ENCODE measurements at places on chromosomes 1 and 21. TPM values are rescaled to one million over a fixed set of nuclear protein-coding genes. Genes with fewer than 3 reads are reported as not detected.

- H3K27ac ChIP-seq, result no peak overlapping the region
- no peaks in the 10 kb centered on the region for H3K27me3 ChIP-seq
- H3K4me1 ChIP-seq, result no peaks in the 10 kb centered on the region
- no peak for DNase-seq
- no peak overlapping the region for H3K4me3 ChIP-seq
These were observed 17.6 kb downstream of the HTR6 start for GRCh38 chr1:19682257-19682656.

DNA sequence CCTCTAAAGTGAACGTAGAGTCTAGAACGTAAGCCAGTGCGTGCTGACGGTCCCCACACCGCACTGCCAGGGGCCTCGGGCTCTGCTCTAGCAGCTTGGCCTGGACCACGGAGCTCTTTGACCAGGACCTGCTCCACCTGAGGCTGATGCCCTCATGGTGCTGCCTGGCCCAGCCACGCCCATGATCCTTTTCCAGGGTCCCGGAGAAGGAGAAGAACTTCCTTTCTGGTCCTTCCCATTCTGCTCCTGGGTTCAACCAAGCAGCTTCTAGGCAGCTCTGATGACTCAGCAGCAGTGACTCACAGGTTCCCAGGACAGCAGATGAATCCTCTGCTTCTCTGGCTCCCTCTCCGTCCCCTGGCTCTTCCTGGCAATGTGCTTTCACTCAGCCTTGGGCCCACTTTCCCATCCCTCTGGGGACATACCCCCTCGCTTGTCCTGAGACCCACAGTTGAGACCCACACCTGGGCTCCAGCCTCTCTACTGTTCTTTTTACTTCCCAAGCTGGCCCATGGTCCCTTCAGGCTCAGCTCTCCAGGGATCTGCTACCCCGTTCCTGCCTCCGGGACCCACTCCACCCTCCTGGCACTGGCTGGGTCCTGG lies 246.3 kb upstream of the RAB4A start:
- H3K27ac ChIP-seq, result peak overlapping the region; percentile 19
- no peaks in the 10 kb centered on the region for H3K27me3 ChIP-seq
- no peak overlapping the region for H3K4me3 ChIP-seq
- no peaks in the 10 kb centered on the region for H3K4me1 ChIP-seq
- H3K36me3 ChIP-seq, result no peaks in the 10 kb centered on the region

DNA sequence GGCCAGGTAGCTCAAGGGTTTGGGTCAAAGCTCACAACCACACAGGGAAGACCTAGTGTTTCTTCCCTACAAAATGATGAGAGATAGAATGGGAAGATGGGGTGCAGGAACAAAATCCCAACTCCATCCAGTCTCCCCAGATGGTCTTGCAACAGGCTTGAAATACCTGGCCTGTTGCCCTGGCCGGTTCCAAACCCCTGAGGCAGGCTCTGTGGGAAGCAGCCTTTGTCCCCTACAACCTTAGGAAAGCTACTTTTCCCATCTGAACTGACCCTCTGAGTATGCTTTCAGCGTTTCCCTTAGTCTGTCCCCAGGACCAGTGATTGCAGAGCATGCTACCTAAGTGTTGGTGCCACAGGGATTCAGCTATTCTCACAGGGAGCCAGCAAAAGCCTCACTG lies 104.0 kb downstream of the GDAP2 start:
- no peak overlapping the region for H3K4me3 ChIP-seq
- no peaks in the 10 kb centered on the region for H3K36me3 ChIP-seq
- peak overlapping the region; percentile 68 for H3K27ac ChIP-seq

GRCh38 chr21:42375506-42375905 lies 9.2 kb upstream of the TFF1 start:
- H3K4me3 ChIP-seq, result no peak overlapping the region
- no peaks in the 10 kb centered on the region for H3K36me3 ChIP-seq
- no peak for DNase-seq
- no peaks in the 10 kb centered on the region for H3K27me3 ChIP-seq
- no peak overlapping the region for H3K27ac ChIP-seq

DNA sequence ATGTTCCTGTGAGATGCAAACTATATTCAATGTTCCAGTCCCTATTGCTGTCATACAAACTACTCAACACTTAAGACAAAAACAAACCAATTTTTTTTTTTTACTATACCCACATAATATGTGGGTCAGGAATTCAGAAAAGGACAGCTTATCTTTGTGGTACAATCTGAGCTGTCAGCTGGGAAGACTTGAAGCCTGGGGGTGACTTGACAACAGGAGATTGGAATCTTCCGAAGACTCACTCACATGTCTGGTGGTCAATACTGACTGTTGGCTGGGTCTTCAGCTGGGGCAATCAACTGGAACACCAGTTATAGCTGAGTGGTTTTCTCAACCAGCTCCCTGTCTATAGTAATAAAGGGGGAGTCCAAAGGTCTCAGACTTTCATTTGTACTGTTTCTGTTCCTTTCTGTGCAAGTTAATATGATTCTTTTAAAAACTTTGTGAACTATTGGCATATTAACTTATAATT lies 81.7 kb upstream of the ATP1B1 start:
- DNase-seq, result no peak
- H3K27ac ChIP-seq, result no peak overlapping the region
- no peaks in the 10 kb centered on the region for H3K4me1 ChIP-seq
- H3K27me3 ChIP-seq, result no peaks in the 10 kb centered on the region

DNA sequence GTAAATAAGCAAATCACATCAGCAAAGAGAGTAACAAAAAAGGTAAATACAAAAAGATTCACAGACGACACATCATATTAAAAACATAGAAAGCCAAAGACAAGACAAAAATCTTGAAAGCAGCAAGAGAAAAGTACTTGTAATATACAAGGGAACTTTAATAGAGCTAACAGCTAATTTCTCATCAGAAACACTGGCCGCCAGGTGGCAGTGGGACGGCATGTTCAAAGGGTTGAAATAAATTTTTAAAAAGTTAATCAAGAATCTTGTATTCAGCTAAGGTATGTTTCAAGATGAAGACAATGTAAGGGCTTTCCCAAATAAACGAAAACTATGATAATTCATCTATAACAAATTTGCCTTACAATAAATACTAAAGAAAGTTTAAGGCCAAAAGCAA lies 358.1 kb downstream of the LRRIQ3 start:
- H3K27ac ChIP-seq, result no peak overlapping the region
- no peaks in the 10 kb centered on the region for H3K4me1 ChIP-seq
- no peaks in the 10 kb centered on the region for H3K27me3 ChIP-seq
- no peak overlapping the region for H3K4me3 ChIP-seq

GRCh38 chr1:21620496-21620895 lies 48.7 kb downstream of the RAP1GAP start:
- peaks cover 12% of the 10 kb centered on the region for H3K4me1 ChIP-seq
- H3K4me3 ChIP-seq, result no peak overlapping the region
- no peak overlapping the region for H3K27ac ChIP-seq

- no peaks in the 10 kb centered on the region for H3K36me3 ChIP-seq
- H3K4me1 ChIP-seq, result no peaks in the 10 kb centered on the region
- no peaks in the 10 kb centered on the region for H3K27me3 ChIP-seq
These were observed 577.7 kb downstream of the MRPL39 start for GRCh38 chr21:25029580-25029979.

- no peaks in the 10 kb centered on the region for H3K27me3 ChIP-seq
- H3K4me1 ChIP-seq, result no peaks in the 10 kb centered on the region
- no peak overlapping the region for H3K4me3 ChIP-seq
- peak overlapping the region; percentile 81 for H3K27ac ChIP-seq
- no peak for DNase-seq
These were observed 36.1 kb upstream of the CACYBP start for GRCh38 chr1:174963529-174964125.

DNA sequence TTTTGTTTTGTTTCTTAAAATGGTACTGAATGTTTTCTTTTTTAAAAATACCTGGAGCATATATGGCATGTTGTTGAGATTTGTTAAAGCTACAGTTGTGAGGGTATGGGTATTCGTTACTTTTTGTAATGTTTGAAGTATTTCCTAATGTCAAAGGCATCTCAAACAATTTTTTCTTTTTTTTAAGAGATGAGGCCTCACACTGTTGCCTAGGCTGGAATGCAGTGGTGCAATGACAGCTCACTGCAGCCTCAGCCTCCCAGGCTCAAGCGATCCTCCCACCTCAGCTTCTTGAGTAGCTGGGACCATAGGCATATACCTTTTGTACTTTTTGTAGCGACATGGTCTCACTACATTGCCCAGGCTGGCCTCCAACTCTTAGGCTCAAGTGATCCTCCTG lies 16.1 kb downstream of the CLCN6 start:
- no peak overlapping the region for H3K4me3 ChIP-seq
- DNase-seq, result no peak
- no peaks in the 10 kb centered on the region for H3K4me1 ChIP-seq
- H3K27ac ChIP-seq, result no peak overlapping the region
- H3K27me3 ChIP-seq, result no peaks in the 10 kb centered on the region

TSTD1 gene
- 268 TPM for polyA plus RNA-seq

SPAG17 gene
- not detected for polyA plus RNA-seq

All from sigmoid colon (tissue), 7 donors.